ENCODE measurements at places on chromosomes 7 and 10. TPM values are rescaled to one million over a fixed set of nuclear protein-coding genes. Genes with fewer than 3 reads are reported as not detected.

Gene CNTNAP2
- not detected for total RNA-seq

Gene TET1
- 3.0 TPM for total RNA-seq

Gene ERVW-1
- not detected for total RNA-seq

Gene NODAL
- total RNA-seq = not detected

Gene POM121C
- total RNA-seq = 5.8 TPM

Gene SERPINE1
- 37.9 TPM for total RNA-seq

Gene AKR1C3
- total RNA-seq = 170 TPM

Gene LRIT1
- not detected for total RNA-seq

Gene GIMAP1
- 0.09 TPM for total RNA-seq

Gene BEND7
- 0.63 TPM for total RNA-seq

Gene ARF5
- total RNA-seq = 124 TPM

Gene TCF7L2
- total RNA-seq = 2.1 TPM

Gene PNLIPRP3
- total RNA-seq = not detected

Gene TDRD1
- not detected for total RNA-seq

Gene DEPP1
- total RNA-seq = 100 TPM

Gene LIPK
- total RNA-seq = not detected

Gene SFRP4
- total RNA-seq = 0.32 TPM

Gene TMEM213
- not detected for total RNA-seq

Gene STEAP1B
- 21.0 TPM for total RNA-seq

Gene GJD4
- not detected for total RNA-seq

Gene VWDE
- total RNA-seq = 0.16 TPM

Gene ARHGEF35
- total RNA-seq = 2.5 TPM

Gene SORCS3
- total RNA-seq = not detected

Gene TWIST1
- 127 TPM for total RNA-seq

Gene ABCA13
- 3.0 TPM for total RNA-seq

Gene NRF1
- 7.7 TPM for total RNA-seq

Gene LGI1
- not detected for total RNA-seq

Gene PIK3CG
- total RNA-seq = not detected

All from bronchial smooth muscle cell (primary cell).